Keratinocyte (primary cell): ENCODE measurements at places on chromosomes 13 and 19. TPM values are rescaled to one million over a fixed set of nuclear protein-coding genes. Genes with fewer than 3 reads are reported as not detected.

ZNF790 gene
- polyA plus RNA-seq, result 3.9 to 4.8 TPM (median 4.3 TPM) in 3 replicates

MATK gene
- 0.05 to 0.27 TPM (median 0.16 TPM) in 3 replicates for polyA plus RNA-seq

FSD1 gene
- 0.35 to 1.8 TPM (median 0.49 TPM) in 3 replicates for polyA plus RNA-seq

DNA sequence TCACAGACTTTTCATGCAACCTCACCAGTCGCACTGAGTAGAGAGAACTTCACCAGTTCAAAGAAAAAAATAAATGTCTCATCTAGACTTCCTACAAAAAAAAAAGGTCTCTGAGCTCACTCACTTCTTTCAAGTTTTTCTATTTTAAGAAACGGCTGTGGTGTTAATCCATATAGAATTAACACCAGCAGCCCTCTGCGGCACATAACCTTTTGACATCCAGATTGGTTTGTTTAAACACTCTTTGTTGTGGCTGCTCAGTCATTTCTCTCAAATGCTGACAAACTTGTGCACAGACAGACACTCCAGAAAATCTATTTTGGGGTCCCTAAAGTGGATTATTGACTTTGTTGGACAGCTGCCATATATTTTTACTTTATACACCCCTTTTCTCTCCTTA, 874.9 kb downstream of the EFNB2 start:
- H3K4me1 ChIP-seq, result peaks cover 11% of the 10 kb centered on the region
- no peaks in the 10 kb centered on the region for H3K36me3 ChIP-seq
- H3K4me3 ChIP-seq, result no peak overlapping the region
- no peak overlapping the region for H3K27ac ChIP-seq
- H3K27me3 ChIP-seq, result no peaks in the 10 kb centered on the region
- DNase-seq, result no peak

DNA sequence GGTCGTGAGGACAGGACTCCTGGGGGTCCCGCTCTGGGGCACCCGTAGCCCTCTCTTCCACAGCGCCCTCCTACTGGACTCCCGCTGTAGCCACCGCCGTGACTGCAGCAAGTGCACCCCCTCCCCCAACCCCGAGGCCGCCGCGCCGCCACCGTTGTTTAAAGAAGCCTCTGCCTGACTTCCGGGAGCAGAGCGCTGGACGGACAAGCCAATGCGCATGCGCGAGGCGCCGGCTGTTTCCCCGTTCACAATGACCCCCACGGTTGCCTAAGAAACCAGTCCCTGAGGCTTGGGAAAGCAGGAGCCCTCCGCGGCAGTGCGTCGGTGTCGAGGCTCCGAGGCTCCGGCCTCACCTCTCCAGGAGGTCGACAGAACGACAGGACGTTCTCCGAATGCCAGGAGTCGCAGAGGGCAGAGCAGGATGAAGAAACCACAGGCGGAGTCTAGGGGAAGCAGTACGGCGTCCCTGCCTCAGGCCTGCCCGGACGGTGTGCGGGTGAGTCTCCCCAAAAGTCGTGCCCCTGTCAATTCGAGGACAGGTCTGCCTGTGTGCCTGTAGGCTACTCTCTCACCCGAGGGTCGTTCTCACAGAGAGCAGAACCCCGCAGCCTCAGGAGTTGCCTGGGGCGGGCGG, 70.5 kb upstream of the ZNF420 start:
- no peak overlapping the region for H3K27ac ChIP-seq
- no peaks in the 10 kb centered on the region for H3K36me3 ChIP-seq
- DNase-seq, result no peak
- no peak overlapping the region for H3K4me3 ChIP-seq
- H3K27me3 ChIP-seq, result no peaks in the 10 kb centered on the region

- H3K36me3 ChIP-seq, result no peaks in the 10 kb centered on the region
- H3K27me3 ChIP-seq, result no peaks in the 10 kb centered on the region
- DNase-seq, result no peak
- peaks cover 11% of the 10 kb centered on the region for H3K4me1 ChIP-seq
- no peak overlapping the region for H3K27ac ChIP-seq
- H3K4me3 ChIP-seq, result no peak overlapping the region
Measured at GRCh38 chr13:101490406-101491015, 38.0 kb downstream of the ITGBL1 start.
